ENCODE measurements at places on chromosomes 2 and 18. TPM values are rescaled to one million over a fixed set of nuclear protein-coding genes. Genes with fewer than 3 reads are reported as not detected.

DNA sequence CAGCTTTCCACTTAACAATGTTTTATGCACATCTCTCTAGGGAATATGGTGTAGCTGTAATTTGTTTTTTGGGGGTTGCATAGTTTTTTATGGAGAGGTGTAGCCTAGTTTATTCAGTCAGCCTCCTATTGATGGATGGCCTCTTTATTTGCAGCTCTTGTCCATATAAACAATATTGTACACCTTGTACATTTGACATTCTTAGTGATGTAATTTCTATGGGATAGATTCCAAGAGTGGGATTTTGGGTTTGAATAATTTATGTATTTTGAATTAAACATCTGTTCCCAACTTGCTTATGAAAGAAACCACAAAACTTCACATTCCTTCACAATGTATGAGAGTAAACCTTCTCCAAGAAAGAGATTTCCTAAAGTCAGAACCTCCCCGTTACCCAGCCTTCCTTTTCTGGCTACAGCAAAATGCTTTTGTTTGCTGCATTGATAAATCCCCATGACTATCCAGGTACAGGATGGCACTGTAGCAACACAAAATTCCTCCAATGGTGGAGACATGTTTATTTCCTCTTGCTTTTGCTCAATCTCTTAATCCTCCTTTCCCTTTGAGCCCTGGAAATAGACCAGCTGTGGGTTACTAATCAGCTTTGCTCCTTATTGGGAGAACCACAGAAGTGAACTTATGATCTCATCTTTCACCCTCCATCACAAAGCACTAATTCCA is 58.4 kb upstream of the GALR1 start:
- no peak for DNase-seq

Gene GPAT2
- total RNA-seq, result 3.1 TPM

Gene WNT10A
- total RNA-seq, result 1.9 TPM

GRCh38 chr18:32461709-32462272 is 8.9 kb downstream of the GAREM1 start:
- DNase-seq, result no peak

Gene POU3F3
- 62.5 TPM for total RNA-seq

- DNase-seq, result no peak
Observed at GRCh38 chr2:10236571-10237391, 65.9 kb upstream of the HPCAL1 start.

GRCh38 chr2:138777996-138778395 is 2.2 kb downstream of the NXPH2 start:
- DNase-seq, result no peak

GRCh38 chr2:127041259-127041970 is 65.5 kb downstream of the BIN1 start:
- no peak for DNase-seq

DNA sequence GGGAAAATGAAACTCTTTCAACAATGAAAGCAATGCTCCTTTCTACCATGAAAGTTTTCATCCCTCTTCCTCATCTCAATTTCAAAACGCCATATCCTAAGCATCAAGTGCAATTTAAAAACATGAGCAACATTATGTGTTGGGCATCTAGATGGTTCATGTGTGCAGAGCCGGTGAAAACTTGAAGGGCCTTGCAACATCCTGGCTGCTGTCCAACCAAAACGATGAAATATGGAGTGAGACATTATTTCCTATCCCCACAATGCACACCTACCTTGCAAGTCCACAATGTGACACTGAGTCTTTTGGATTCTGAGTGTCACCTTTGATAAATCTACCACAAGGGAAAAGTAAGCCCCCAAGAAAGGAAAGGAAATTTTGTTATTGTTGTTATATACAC is 110.0 kb downstream of the NCKAP5 start:
- no peak for DNase-seq

Gene BOLL
- not detected for total RNA-seq

Gene C2orf80
- 53.4 TPM for total RNA-seq

GRCh38 chr2:57696016-57696415 is 350.6 kb upstream of the VRK2 start:
- DNase-seq, result no peak

Gene GLI2
- total RNA-seq, result 6.4 TPM

Gene PPM1G
- 38.6 TPM for total RNA-seq

GRCh38 chr2:57892920-57893319 is 153.7 kb upstream of the VRK2 start:
- DNase-seq, result no peak

DNA sequence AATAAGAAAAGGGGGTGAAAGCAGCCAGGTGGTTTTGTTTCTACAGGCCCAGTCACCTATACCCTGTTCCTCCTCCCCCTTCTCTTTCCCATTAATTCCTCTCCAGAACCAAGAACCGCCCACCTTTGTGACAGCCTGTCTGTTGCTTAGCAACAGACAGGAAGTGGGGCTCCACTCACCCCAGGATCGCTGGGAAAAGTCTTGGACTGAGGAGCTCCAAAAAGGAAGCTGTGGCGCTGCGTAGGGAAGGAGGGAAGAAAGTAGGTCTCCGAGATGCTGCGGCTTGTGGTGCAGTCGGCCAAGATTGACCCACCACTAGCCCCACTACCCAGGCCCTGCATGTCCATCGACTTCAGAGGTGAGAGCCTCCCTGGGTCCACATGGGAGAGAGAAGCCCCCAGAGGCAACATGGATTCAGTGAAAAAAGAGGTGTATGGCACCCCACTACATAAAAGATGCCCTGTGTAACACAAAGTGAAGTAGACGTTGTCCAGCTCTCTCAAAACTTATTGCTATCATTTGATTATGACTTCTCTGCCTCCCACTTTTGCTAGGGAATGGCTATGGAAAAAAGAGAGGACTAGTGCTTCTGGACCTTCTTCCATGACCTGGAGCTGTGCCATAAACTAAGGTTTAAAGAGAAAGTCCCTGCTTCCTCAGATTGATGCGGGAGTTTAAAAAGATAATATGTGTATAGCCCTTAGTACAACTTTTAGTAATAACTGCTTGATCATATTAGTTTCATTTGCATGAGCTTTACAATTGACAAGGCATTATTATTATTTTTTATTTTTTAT is at the start of gene FER1L5:
TSS of gene FER1L5 (plus strand) at position 201 of the 797 bp plus-strand sequence. CDS start at position 274, 73 bp downstream.
- DNase-seq, result peak; percentile 44

Gene OSBPL6
- total RNA-seq, result 34.4 TPM

Gene TMEM182
- 2.0 TPM for total RNA-seq

DNA sequence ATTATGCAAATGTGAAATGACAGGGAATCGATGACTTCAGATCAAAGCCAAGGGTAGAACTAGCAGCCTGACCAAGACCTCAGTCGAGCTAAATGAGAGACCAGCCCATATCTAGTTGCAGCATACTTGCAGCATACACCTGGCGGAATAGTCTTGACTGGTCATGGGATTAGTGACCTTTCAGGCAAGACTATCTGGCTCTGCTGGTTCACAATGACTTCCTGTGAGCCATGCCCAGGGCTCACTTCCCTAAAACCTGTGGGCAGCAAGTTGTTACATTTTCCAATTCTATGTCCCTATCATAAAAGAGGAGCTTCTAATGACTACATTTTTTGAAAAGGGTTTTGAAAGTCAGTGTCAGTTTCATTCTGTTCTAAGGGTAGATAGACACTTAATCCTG is 1624.9 kb upstream of the CELF4 start:
- DNase-seq, result no peak

Gene NT5DC4
- not detected for total RNA-seq

- DNase-seq, result no peak
Observed at GRCh38 chr2:45210462-45211195, 201.4 kb upstream of the SIX2 start.

GRCh38 chr18:3498698-3499471 is 48.9 kb downstream of the TGIF1 start:
- no peak for DNase-seq

Gene OR6B2
- not detected for total RNA-seq
